Epithelial cell of prostate (primary cell): ENCODE measurements at places on chromosomes 2 and 18.
A peak's percentile ranks its signal among the peaks of the same experiment; 100 is the strongest.

- no peak for DNase-seq
These were observed 6.8 kb upstream of the LRRTM1 start for GRCh38 chr2:80311304-80311703.

- DNase-seq, result no peak
These were observed 47.0 kb downstream of the ARMC9 start for GRCh38 chr2:231245249-231246094.

GRCh38 chr2:240344904-240345303 lies 90.6 kb upstream of the GPC1 start:
- DNase-seq, result no peak

DNA sequence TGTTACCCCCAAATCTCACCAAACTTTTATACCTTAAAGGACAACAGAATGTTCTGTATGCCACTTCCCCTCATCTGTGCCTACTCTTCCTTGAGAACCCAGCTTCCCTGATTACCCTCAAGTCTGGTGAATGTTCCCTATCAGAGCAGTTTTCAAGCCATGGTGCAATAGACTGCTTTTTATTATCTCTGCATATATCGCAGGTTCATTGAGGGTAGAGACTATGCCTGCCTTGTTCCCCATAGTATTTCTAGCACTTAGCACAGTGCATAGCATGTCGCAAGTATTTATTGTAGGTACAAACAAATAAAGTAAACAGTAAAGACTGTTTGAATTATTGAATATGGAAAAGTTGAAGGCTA lies 146.6 kb downstream of the HAUS1 start:
- no peak for DNase-seq

DNA sequence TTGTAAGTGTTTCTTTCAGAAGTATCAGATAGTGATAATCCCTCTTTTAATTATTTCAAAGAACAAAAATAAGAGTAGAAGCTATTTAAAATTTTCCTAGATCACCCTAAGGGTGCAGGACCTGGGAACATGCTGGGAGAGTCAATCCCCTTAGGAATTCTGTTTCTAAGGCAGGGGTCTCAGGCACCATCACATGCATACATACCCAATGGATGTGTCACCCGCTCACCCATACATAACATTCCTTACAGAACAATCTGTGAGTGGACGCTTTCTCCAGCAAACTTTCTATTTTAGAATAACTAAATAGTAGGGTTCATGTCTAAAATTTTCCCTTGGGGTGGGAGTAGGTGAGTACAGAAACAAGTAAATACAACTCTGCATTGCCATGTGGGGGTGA lies 8.4 kb downstream of the DSEL start:
- no peak for DNase-seq

- no peak for DNase-seq
These were observed 89.7 kb upstream of the CXCR4 start for GRCh38 chr2:136207665-136208064.

GRCh38 chr2:54660752-54661151 lies 62.7 kb upstream of the EML6 start:
- DNase-seq, result no peak

- DNase-seq, result no peak
These were observed 182.5 kb downstream of the TNS1 start for GRCh38 chr2:217820091-217820819.

DNA sequence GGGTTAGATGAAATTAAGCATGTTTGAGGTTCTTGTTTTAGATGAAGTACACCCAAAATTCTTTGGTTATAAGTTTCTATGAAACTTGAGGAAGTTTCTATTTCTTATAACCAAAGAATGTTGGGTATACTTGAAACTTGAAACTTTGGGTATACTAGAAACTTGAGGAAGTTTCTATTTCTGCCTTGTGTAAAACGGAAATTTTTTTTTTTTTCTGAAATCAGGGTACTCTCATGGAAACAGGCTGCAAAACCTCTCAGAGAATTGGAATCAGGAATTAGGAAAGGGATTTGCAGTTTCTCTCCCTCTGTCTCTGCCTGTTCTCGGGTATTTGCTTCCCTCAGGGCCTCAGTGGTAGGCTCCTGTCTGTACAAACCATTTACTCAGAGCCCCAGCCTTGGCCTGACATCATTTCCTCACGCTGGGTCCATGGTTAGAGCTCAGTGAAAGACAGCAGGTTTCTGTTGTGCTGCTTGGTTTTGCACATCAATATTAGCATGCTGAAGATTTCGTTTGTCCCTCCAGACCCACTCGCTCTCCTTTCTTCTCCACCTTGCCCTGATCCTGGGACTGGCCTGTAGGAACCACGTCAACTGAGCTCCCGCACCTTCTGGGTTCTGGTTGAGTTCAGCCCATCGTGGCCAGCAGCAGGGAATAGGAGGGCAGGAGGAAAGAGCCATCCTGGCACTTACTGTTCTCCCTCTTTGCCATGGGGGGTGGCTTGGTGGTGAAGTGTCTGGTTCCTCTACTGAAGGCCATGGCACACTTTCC lies 106.4 kb downstream of the POLR1A start:
- DNase-seq, result no peak

- no peak for DNase-seq
These were observed 24.2 kb downstream of the CDH2 start for GRCh38 chr18:28152754-28153153.

DNA sequence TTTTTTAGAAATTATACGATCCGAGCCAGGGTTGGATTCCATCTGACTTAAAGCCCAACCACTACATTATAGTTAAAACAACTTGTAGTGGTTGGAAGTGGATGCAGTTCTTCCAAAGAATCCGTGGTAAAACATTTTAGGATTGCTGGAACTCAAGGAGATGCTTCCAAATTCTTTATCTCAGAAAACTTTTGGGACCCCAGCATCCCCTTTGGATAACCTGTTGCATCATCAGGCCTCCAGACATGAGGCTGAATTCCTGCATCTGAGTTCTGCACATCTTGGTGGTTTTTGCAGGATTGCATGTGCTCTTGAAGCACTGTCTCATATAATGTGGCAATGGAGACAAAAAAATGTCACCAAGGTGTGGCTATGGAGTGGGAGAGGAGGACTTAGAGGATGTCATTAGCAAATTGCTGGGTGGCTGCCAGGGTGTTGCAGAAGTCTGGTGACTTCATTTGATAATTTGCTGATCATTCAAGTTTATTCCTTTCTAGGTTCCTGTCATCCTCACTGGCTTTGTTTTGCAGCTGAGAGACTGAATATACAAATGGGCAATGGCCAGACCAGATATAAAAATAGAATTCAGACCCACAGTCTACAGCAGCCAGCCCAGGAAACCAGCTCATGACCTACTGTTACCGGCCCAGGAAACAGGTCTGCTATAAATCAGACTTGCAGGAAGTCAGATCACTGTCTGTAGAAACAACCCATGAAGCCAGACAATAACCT lies 207.7 kb downstream of the BCL2 start:
- no peak for DNase-seq

DNA sequence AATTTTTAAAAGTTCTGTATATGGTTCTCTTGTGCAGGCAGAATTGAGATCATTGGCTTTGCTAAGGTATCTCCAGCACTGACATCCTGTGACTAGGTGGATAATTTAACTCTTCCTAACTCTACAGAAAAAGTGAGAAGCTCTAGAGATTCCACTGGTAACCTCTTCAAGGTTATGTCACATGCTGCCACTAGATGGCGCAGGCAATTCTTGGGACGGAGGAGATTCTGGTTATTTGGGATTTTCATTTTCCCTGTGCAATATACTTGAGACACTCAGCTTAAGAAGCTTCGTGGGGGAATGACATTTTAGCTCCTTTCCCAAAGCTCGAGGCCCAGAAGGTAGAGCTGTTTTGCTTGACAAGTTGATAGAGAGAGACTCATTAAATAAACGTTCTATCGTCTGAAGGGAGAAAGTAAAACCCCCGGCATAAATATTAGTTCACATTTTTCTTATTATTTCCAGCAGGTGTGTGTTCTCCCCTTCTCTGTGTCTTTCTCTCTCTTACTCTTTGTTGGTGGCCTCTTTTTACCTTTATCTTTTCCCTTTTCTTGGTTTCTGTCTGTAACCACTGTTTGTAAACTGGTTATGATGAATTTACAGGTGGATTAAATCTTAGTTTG lies 26.6 kb upstream of the LANCL1 start:
- DNase-seq, result no peak

DNA sequence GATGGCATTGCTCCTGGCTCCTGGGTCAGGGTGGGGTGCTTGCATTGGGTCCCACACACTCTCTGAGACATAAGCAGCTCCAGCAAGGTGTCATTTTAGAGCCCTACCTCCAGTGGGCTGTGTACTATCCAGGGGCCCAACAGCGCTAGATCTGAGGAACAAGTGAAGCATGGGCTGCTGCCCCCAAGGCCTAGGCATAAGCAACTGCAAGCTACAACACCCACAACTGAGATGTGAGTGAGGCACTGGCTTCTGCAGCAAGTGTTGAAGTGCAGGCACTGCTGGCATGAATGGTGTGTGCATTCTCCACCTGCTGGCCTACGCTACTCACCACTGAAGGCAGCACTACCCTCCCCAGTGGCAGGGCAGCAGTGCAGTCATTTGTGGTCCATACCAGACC lies 81.0 kb upstream of the STK39 start:
- DNase-seq, result no peak

DNA sequence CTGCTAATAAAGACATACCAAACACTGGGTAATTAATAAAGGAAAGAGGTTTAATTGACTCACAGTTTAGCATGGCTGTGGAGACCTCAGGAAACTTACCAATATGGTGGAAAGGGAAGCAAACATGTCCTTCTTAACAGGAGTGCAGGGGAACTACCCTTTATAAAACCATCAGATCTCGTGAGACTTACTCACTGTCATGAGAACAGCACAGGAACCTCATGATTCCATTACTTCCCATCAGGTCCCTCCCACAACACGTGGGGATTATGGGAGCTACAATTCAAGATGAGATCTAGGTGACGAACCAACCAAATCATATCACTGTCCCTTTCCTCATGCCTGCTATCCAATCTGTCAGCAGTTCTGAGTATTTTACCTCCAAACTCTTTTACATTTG lies 586.7 kb downstream of the TDRD15 start:
- no peak for DNase-seq

DNA sequence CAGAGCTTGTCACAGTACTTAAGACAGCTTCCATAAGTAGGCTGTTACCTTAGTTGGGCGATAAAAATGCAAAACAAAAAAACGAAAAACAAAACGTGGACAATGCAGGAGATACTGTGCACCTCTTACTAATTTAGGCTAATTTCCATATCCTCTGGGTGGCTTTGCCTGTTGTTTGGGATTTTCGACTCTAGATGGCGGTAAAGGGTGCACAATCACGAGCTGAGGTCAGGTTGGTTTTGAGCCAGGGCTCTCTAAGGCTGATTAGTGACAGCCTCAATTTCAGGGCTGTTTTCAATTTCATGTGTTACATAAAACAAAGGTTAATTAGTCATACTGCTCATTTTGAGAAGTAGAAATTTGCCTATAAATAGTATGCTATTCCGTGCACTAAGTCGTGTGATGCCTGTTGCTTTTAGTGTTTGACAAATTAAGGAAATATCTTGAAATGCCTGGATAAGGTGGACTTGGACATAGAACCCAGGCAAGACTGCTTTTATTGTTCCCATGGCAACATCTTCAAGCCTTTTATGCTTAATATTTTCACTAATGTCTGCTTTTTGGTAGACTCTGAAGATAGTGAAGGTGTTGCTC lies 493.1 kb downstream of the SOCS6 start:
- peak; percentile 0 for DNase-seq

DNA sequence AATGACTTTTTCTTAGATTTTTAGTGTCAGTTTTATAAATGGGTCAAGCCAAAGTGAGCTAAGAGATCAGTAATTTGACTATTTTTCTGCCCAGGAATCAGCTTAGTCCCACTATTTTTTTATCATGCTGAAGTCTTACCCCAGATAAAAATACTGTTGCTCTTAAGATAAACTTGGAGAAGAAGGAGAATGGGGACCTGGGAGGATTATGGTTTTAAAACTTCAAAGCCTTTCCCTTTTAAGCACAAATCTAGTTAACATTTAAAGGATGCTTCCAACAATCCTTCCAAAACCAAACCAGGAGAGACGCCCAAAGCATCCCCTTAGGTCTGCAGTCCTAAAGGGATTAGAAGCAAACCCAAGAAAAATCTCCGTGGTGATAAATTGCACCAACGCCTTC lies 172.4 kb downstream of the SP3 start:
- DNase-seq, result no peak

- peak; percentile 63 for DNase-seq
These were observed 214.0 kb downstream of the TMEM163 start for GRCh38 chr2:134504586-134505336.

DNA sequence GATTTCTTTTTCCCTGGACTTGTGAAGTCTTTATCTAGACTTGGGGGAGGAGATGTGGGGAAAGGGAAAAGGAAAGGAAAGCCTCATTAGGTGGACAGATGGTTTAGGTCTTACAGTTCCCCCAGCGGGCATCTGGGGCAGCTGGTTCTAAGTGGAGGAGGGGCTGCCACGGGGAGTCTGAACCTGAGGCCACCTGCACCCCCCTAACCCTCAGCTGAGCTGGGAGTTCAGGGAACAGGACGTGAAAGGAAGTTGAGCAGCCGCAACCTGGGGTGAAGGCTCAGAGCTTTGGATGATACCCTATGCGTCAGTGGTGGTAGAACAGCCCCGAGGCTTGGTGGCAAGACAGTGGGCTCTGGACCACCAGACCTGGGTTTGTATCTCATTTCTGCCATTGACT lies 26.8 kb downstream of the ITM2C start:
- no peak for DNase-seq

DNA sequence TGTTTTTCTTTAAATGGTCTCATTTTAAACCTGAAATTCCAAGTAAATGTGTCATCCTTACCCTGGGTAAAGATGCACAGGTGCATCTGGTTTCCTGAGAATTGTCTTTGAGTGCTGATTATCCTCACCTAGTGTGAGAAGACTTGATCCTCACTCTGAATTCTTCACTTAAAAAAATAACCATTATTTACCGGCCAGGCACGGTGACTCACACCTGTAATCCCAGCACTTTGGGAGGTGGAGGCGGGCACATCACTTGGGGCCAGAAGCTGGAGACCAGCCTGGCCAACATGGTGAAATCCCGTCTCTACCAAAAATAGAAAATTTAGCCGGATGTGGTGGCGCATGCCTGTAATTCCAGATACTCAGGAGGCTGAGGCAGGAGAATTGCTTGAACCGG lies 9.9 kb upstream of the WNT6 start:
- DNase-seq, result no peak
